ENCODE measurements at places on chromosomes 2 and 18.

- peak; percentile 38 for DNase-seq
Measured at GRCh38 chr2:111918383-111918806, 20.0 kb downstream of the MERTK start.

DNA sequence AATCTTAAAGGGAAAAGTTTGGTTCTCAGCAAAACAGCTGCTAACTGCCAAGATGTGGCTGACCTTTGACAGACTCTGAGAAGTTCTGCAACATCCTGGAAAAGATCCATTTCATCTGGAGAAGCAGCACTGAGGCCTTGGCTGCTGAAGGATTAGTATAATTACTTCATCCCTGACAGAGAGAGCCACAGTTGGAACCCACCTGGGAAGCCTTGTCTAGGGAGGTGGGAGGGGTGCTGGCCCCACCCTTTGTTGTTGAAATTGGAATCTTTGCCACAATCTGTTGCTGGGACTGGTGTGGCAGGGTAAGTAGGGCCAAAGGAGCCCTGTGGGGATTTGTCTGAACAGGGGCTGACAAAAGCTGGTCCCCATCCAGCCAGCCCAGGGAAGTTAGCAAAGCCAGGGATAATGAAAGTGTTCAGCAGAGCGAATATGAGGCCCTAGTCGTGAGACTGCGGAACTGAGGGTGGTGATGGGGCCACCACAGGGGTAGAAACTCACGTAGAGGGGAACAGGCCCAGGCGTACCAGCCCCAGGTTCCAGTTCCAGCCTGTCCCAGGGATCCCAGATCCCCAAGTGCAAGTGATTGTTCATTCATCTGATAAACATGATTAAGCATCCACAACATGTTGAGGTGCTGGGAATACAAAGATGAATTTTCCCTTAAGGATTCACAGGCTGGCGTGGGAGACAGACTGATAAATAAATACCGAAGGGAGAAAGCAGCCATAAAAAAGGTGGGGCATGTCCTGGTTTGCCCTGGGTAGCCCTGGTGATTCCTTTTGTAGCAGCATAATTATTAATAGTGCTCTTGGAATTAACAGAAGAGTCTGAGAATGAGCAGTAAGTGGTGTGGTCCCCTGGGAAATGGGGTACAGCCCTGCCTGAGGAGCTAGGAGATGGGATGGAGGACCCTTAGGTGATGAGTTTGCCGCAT, 60.0 kb downstream of the MYO1B start:
- no peak for DNase-seq

DNA sequence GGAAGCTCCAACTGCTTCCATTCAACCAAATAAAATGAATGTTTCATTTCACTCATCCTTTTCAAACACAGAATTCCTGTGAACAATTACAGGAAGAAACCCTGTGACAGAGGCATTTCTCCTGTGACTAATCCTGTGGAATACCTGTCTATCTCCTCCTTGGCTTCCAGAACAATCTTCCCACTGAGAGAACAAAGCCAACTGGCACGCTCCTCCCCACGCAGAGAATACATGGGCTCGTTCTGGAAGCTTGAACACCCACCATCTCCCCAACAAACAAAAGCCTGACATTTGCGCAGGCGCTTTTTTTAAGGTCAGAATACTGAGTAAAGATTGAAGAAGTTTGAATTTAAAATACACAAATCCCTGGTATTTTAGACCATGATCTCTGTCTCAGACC, 104.7 kb upstream of the SLC66A3 start:
- no peak for DNase-seq

- DNase-seq: no peak
Measured at GRCh38 chr18:28114472-28114871, 62.5 kb downstream of the CDH2 start.

DNA sequence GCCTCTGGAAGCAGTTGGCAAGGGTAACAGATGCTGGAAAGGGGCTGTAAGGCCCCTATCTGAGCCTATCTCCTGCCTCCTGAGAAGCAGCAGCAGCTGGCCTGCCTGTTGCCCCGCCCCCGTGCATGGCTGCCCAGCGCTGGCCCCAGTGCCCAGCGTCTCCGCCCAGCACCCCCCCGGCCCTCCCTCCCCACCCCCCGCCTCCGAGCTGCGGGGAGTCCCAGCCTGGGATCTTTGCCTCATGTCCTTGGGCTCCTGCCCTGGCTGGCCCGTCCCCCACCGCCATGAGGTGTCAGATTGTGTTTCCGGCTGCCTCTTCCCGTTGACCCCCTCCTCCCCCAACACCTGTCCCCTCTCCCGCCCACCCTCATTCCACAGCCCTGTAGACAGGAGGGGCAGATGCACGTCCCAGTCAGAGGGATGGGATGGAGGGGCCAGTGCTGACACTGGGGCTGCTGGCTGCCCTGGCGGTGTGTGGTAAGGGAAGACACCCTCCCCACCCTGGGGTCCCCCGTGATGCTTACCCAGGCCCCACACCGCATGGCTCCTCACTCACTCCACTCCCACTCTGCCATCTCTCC, at the start of gene CHRND:
Gene CHRND (plus strand): TSS at position 370 of the 581 bp plus-strand sequence. CDS start 56 bp downstream, at position 426.
- peak; percentile 26 for DNase-seq

- DNase-seq: no peak
Measured at GRCh38 chr2:62479917-62480316, 26.1 kb downstream of the TMEM17 start.

DNA sequence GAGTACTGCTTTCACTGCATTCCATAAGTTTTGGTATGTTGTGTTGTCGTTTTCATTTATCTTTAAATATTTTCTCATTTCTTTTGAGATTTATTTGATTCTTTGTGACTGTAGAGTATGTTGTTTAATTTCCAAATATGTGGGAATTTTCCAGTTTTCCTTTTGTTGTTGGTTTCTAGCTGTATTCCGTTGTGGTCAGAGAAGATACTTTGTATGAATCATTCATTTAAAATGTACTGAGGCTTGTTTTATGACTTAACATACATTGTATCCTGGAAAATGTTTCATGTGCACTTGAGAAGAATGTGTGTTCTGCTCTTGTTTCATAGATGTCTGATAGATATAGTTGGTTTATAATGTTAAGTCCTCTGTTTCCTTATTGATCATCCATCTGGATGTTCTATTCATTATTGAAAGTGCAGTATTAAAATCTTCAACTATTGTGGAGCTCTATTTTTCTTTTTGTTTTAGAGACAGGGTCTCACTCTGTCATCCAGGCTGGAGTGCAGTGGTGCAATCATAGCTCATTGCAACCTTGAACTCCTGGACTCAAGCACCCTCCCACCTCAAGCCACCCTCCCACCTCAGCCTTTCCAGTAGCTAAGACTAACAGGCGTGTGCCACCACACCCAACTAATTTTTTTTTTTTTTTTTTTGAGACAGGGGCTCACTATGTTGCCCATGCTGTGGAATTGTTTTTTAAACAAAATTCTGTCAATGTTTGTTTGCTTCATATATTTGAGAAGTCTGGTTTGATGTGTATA, 96.8 kb downstream of the TAF4B start:
- DNase-seq: no peak

DNA sequence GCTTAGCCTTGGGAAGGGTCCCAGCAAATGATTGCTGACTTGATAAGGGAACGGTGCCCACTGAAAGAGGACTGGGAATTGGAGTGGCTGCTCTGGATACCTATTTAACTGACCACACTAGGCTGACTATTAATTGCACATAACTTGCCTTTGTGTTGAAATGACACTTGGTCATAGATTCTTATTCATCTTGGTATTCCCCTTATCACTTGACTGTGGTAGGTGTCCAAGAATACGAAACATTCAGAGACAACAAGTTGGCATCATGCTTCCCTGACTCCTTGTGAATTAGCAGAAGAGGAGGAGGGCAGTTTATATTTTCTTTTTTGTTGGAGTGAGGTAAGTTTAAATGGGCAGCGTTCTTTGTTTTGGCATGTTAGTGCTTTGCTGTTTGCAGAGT, 13.4 kb downstream of the FMNL2 start:
- no peak for DNase-seq

DNA sequence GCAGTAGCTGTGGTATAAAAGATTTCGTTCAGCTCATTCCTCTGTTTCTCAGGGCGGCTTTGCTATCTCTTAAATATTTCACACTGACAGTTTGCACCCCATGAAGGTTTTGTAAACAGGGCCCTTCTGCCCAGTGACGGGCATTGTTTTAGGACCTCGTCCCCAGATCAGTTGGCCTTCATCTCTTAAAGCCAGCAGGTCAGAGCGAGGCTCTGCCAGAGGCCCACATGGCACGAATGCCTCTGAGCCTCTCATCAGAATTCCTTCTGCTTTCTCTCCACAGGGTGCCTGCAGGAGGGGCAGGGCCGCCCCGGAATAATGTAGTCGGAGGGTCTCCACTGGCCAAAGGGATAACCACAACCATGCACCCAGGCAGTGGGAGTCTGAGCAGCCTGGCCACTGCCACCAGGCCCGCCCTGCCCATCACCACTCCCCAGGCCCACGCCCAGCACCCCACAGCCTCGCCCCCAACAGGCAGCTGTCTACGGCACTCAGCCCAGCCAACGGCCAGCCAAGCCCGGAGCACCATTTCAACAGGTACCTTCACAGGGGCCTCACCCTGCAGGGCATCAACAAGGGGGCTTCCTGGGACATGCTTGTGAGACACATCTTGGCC, 177.0 kb downstream of the SEPTIN10 start:
- DNase-seq: peak; percentile 88
